Cortex of kidney (tissue), 1 donor: ENCODE measurements at places on chromosomes 3 and 15.

DNA sequence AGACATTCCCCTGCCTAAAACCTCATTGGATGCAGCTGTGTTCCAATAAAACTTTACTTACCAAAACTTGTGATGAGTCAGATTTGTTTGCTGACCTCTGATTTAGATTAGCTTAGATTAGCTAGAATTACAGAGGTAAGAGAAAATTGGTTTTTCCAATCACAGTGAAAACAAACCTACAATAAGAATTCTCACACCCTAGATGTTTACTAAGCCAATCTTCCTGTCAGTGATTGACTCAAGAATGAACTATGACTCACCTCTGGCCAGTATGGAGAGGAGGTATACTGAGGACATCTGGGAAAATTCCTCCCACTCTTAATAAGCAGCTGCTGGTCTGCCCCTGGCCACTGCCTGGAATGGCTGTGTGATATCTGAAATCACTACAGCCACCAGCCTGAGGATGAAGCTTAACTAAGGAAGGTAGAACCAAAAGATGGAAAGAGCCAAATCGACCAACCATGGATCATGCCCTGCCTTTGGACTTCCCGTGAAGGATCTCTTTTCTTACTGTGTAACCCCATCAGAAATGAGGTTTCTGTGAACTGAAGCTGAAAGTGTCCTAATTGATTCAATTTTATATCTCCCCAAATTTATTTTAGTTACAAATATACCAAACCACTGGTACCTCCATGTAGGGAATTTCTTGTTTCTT lies 19.0 kb upstream of the GHSR start:
- DNase-seq, result no peak

DNA sequence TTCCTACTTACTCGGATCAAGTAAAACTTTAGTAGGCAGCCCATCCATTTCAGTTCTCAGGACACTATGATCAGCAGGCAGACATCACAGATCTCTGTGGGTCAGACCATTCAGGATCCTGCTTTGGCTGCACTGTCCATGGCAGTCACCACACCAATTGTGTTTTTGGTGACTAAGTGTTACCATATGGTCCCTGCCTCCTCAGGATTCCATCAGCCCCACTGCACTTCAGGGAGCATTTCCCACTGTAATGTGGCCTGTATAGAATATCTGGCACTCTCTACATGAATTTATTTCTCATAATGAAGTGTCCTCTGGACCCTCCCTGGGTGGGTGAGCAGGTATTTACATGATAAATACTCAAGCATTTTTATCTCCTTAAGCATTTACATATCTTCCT lies 41.3 kb downstream of the ZNF445 start:
- DNase-seq, result no peak

GRCh38 chr3:5294356-5294755 lies 106.8 kb downstream of the EDEM1 start:
- no peak for DNase-seq

DNA sequence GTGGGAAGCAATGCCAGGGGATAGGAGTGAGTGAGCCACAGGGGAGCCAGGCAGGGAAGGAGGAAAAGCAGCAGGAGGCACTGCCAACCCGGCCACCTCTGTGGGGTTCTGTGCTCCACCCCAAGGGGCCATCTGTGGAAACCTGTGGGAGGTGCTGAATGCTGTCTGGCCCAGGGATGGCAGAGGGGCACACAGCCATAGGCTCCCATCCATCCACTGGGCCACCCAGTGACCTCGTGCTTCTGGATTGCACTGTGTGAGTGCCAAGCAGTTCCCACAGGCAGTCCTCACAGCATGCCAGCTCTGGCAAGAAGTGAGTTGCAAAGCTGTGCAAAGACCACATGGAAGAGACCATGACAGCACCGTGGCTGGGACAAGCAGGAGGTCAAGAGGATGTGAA lies 27.5 kb downstream of the DNAJB8 start:
- DNase-seq, result no peak

DNA sequence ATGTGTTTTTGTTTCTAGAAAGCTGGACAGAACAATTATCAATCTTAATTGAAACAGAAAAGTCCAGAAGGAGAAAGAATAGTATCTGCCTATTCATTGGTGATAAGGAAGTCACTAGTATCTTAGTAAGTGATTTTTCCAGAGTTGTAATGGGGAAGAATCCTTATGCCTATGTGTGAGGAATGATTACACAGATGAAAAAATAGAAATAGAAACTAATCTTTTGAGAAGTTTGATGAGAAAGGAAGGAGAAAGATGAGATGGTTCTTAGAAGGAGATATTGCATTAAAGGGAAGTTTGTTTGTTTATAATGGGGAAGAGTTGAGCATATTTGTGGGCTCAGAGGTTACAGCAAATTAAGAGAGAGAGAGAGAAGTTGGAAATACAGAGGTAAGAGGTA lies 42.7 kb upstream of the CBLB start:
- DNase-seq, result no peak

- DNase-seq, result no peak
Measured at GRCh38 chr3:24483873-24484272, 10.8 kb downstream of the THRB start.

DNA sequence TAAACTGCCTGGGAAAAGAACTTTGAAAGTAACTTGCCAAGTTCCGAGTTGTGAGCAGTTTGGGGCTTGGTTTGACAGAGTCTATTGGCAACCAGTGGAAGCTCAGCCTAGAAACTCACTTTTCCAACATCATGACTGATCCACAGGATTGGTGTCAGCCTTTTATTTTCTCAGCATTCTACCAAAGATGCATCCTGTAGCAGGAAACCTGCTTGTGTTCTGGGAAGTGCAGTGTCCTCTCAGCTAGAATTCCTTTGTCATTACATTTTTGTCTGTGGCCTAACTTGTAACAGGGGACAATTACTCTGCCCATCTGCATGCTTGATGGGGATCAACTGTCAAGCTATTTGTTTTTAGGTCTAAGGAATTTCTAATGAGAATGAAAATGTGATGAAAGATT lies 116.7 kb upstream of the LMOD3 start:
- no peak for DNase-seq

- DNase-seq, result no peak
Measured at GRCh38 chr3:18838758-18839157, 309.6 kb upstream of the KCNH8 start.

GRCh38 chr15:20353966-20354883 lies 187.4 kb downstream of the GOLGA6L6 start:
- DNase-seq, result no peak

GRCh38 chr15:49832511-49832910 lies 211.7 kb downstream of the DTWD1 start:
- no peak for DNase-seq

DNA sequence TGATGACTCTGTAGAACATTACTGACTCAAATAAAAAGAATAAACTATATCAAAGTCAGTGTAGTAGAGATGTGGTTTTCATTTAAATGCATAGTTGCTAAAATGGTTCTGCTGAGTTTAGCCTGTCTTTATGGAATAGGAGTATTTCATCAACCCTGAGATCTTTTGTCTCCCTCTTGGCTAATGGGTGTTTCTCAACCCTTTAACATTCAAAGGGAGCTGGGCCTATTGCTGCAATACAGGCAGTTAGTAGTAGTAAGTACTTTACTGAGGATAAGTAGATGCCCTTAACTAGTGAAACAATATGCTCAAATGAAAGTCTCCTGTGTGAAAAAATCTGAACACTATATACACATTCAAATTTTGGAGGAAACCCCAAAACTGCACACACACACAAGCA lies 184.7 kb upstream of the TTC14 start:
- no peak for DNase-seq

GRCh38 chr3:104198131-104198530 lies 1168.6 kb upstream of the ALCAM start:
- no peak for DNase-seq

DNA sequence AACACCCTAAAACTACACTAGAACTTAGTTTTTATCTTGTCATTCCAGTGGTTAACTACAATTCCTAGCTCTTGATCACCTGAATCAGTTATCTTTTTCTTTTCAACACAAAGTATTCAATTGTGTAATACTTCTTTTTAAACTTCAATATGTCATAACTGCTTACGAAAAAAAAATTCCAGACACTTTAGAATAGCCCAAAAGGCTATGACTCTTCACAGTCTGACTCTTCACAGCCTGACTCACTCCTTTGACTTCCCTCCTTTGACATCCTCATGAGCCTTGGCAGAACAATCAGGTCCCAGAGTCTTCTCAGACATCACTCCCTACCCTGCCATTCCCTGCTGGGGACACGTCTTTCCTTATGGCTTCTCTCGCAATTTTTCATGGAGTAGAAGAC lies 727.1 kb downstream of the ROBO1 start:
- DNase-seq, result no peak

GRCh38 chr3:18086760-18087159 lies 338.4 kb downstream of the SATB1 start:
- DNase-seq, result no peak

GRCh38 chr3:107438671-107439070 lies 61.4 kb downstream of the CCDC54 start:
- DNase-seq, result no peak

DNA sequence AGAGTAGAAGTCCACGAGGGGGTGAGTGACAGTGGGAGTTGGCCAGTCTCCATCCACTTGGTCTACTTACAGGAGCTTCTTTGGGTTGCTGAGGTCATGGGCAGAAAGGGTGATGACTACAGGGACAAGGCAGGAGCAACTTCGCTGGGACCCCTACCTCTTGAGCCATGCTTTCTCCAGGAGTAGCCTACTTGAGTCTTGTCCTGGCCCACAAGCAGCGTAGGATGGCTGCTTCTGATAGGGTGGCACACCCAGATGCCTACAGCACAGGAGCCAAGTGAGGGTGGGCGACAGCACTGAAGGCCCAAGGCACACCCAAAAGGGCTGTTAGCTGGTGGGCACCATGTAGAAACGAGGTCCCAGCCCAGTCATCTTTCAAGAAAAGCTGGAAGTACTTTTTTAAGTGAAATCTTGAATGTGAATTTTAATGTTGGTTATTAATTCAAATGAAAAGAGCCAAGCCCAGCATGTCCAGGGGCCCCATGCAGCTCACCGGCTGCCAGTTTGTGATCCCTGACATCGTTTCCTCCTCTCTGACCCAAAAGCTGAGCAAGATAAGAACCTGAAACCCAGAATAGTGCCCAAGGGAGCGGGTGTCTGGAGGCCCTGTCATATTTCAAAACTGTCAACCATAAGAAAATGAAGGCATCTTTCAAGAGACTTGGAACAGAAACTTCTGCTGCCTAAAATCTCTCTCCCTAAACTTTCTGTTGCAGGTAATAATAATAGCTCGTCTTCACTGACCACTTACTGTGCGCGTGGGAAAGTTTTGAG lies 2.2 kb upstream of the CPEB1 start:
- DNase-seq, result no peak

DNA sequence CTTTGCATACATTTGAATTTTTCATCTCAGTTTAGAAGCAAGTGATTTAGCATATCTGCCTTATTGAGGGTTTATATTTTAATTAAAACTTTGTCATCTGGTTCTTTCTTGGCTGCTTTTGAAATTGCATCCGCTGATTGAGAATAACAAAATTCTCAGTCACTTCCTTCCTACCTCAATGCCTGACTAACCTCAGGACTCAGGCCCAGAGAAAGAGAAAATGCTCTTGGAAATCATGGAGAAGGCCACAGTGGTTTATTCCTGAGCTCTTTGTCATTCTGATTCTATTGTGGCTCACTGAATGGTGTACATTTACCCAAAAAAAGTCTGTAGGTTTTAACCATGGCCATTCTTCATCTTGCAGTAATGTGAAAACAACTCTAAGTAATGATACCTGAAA lies 533.9 kb downstream of the TBL1XR1 start:
- no peak for DNase-seq

DNA sequence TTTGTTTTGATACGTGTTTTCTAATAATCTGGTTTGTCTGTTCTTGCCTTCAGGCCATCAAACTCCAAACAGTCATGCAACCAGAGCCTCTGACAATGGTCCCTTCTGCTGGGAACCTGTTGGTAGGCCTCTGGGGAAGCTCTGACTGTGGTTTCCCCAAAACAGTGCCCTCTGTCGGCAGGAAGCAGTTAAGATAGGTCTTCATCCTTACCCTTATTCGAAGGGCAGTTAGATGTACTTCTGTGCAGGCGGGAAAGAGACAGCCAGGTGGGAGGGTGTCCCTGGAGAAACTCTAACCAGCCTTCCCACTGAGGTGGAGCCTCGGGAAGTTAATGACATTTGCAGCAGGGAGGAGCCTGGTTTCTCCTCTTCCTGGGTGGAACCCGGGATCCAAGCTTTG lies 81.6 kb upstream of the CHMP2B start:
- no peak for DNase-seq

DNA sequence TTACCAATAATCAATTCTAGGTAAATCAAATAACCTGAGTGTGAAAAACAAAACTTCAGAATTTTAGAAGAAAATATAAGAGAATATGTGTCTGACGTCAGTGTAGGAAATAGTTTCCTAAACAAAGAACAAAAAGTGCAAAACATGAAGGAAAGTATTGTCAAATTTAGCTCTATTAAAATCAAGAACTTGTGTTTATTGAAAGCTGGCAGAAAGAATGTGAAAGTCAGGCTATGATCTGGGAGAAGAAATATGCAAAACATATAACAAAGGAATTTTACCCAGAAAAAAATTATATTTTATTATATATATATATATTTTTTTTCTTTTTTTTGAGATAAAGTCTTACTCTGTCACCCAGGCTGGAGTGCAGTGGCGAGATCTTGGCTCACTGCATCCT lies 129.1 kb upstream of the ANKRD28 start:
- DNase-seq, result no peak

DNA sequence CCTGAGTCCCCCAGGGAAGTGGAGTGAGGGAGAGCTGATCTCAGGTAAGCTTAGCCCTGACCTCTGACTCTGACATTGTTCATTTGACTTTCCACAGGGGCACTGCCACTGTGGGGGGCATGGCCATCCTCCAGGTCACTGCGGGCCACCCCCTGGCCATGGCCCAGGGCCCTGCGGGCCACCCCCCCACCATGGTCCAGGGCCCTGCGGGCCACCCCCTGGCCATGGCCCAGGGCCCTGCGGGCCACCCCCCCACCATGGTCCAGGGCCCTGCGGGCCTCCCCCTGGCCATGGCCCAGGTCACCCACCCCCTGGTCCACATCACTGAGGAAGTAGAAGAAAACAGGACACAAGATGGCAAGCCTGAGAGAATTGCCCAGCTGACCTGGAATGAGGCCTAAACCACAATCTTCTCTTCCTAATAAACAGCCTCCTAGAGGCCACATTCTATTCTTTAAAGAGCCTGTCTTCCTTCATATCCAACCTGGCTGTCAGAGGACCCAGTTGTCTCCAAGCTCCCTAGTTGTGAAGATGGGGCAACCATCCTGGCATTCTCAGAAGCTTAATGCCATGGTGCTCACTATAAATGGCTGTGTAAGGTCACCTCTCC lies 1.9 kb upstream of the DISP2 start:
- DNase-seq, result no peak

GRCh38 chr3:190339130-190339529 lies 16.9 kb upstream of the CLDN1 start:
- no peak for DNase-seq

DNA sequence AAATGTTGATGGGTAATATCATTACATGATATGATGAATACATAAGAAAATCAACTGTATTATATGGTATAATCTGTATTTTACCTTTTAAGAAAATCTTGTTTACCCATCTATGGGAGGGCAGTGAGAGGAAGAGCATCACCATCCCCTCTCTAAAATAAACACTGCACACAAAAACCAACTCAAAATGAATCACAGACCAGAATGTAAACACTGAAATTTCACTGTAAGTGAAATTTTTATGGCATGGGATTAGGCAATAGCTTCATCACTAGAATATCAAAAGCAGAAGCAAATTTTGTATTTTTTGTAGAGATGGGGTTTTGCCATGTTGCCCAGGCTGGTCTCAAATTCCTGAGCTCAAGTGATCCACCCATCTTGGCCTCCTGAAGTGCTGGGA lies 26.2 kb downstream of the IFT80 start:
- no peak for DNase-seq

GRCh38 chr3:7309641-7310102 lies 448.8 kb downstream of the GRM7 start:
- no peak for DNase-seq

- DNase-seq, result no peak
Measured at GRCh38 chr3:175411946-175412345, 552.8 kb downstream of the NAALADL2 start.
